Activated CD8-positive, alpha-beta memory T cell treated with anti-CD3 and anti-CD28 coated beads, Interleukin-2, amount 10 ng/mL, durations not matched to agents 7 days and 5 days (primary cell): ENCODE measurements at places on chromosomes 6 and 20. TPM values are rescaled to one million over a fixed set of nuclear protein-coding genes. Genes with fewer than 3 reads are reported as not detected.

ADRM1 gene
- 133 TPM for total RNA-seq

GRCh38 chr6:34553146-34553545 is 3.0 kb downstream of the SPDEF start:
- DNase-seq, result no peak
- H3K27me3 ChIP-seq, result peaks cover 6% of the 10 kb centered on the region
- no peak overlapping the region for H3K27ac ChIP-seq
- peaks cover 16% of the 10 kb centered on the region for H3K4me1 ChIP-seq
- H3K36me3 ChIP-seq, result no peaks in the 10 kb centered on the region

SEC63 gene
- total RNA-seq, result 79.8 TPM

DNA sequence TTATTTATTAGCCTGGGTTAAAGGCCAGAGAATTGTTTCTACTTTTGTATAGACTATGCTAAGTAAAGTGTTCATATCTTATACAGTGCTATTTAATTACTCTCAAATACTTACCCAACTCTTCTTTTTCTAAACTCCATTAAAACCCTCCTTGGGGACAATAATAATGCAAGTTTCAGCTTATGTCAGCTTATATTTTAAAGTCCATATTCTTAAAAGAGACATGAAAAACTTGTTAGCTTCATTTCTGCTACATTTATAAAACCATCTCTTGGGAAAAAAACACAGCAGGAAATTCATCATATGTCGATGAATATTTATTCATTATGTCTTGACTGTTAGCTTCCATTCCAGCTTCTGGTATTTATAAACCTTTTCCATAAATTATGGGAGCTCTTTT is 71.9 kb upstream of the SDHAF4 start:
- peaks cover 6% of the 10 kb centered on the region for H3K36me3 ChIP-seq
- H3K4me1 ChIP-seq, result no peaks in the 10 kb centered on the region
- no peak overlapping the region for H3K4me3 ChIP-seq

DNA sequence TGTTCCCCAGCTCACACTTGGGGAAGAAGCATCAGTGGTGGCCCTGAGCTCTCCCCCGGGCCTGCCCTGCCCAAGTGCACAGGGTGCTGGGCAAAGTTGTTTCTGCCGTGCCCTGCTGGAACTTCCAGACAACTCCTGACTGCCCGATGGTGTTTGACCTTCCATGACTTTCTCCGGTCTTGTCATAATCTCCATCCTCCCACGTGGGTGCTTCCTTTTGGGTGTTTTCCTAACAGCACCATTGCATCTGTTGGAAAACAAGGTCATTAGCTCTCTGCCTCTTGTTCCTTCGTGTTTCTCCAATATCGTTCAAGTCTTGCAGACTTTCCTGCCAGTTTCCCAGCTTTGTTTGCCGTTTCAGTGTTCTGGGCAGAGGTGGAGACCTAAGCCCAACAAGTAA is 68.7 kb upstream of the TIAM2 start:
- H3K27ac ChIP-seq, result no peak overlapping the region
- DNase-seq, result no peak
- no peaks in the 10 kb centered on the region for H3K27me3 ChIP-seq
- H3K4me3 ChIP-seq, result no peak overlapping the region
- H3K4me1 ChIP-seq, result peaks cover 9% of the 10 kb centered on the region

DNA sequence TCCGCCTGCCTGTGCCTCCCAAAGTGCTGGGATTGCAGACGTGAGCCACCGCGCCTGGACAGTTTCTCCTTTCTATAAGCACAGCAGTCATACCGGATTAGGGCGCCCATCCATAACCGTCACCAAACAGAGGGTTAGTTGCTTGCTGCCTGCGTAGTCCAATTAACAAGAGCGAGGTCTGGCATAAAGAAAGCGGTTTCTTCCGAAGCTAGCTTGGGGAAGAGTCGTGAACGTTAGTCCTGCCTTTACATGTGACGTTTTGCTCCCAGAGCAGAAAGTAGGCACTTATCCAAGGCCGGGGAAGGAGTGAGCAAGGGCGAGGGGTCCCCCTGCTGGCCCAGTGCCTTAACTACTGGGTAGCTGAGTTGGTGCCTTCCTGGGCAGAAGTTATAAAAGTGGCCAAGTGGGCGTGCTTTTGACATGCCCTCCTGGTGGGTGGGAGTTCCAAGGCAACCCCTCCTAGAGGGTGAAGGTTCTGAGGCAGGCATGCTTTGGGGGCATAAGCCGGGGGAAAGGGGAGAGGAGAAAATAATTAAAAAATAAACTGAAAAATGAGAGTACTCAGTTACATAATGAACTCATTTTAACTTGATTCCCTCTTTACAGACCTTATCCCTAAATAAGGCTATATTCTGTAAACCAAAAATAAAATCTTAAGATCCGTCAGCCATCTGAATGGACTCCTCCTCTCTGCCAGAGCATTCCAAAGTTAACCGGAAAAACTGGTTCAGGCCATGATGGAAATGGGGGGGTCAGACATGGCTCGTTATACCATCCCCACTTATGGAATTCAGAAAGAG is 88.0 kb downstream of the FAM217A start:
- H3K36me3 ChIP-seq, result no peaks in the 10 kb centered on the region
- no peak overlapping the region for H3K4me3 ChIP-seq
- H3K27ac ChIP-seq, result no peak overlapping the region
- no peaks in the 10 kb centered on the region for H3K27me3 ChIP-seq
- H3K4me1 ChIP-seq, result peaks cover 3% of the 10 kb centered on the region

SPTLC3 gene
- 1.2 TPM for total RNA-seq
